Esophagus squamous epithelium (tissue), 5 donors: ENCODE measurements at places on chromosomes 3 and 15.

GRCh38 chr3:102660653-102661052 lies 225.8 kb downstream of the ZPLD1 start:
- no peak for DNase-seq

DNA sequence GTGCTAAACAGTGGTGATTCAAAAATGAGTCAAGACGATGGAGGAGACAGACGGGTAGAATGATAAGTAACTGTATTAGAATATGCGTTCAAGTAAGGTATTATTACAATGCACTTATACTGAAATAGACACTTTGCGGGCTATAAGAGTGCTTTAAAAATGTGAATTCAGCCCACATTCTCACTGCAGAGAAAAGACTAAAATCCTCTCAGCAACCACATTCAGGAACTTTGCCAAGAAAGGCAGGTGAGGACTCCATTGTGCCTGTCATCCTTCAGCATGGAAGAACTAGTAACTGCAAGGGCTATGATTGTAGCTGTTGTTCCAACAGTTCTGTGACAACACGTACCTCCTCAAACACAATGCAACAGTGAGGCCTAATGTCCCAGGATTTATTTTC lies 272.0 kb downstream of the RORA start:
- DNase-seq, result no peak

DNA sequence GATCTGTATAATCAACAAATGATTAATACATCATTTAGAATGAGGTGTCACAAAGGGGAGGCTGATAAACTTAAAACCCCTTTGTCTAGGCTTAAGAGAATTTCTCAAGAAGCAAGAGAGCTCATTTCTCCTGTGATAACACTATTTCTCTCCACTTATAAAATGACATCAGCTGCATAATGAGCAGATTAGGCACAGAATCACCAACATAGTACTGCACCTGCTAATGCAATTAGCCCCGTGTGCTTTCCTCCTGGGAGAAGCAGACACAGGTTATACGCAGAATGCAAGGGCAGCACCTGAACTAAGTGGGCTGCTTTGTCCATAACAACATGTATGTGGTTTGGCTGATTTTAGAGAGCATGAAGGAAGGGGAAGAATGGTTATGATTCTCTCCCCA lies 515.3 kb upstream of the CFAP20DC start:
- DNase-seq, result no peak

DNA sequence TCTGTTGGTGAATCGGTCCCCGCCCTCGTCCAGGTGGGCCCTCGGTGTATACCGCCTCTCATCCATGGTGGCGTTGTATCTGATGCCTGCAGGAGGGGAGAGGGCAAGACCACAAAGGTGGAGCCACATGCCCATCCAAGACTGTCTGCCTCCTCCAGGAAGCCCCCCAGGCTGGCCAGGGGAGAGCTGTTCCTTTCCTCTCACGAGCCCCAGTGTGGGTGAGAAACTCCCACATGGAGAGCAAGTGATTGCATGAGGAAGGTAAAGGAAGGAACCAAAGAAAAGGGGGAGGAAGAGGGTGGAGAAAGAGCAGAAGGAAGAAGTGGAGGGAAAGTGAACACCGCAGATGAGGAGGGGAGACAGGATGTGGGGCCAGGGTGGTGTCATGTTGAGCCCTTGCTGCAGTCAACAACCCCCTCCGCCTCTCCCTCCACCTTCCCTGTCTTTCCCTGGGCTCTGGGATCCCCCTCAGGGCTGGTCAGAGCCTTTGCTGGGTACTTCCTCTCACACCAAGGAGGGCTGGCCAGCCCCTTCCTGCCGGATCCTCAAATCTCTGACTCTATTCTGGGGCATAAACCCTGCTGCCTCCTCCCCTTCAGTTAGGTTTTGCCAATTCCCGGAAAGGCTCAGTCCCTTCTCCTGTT lies 49.3 kb downstream of the FEM1B start:
- DNase-seq, result no peak

- DNase-seq, result no peak
These were observed 92.6 kb downstream of the CHD2 start for GRCh38 chr15:92992720-92993119.

GRCh38 chr15:65414841-65415621 lies 7.7 kb downstream of the IGDCC4 start:
- DNase-seq, result no peak

DNA sequence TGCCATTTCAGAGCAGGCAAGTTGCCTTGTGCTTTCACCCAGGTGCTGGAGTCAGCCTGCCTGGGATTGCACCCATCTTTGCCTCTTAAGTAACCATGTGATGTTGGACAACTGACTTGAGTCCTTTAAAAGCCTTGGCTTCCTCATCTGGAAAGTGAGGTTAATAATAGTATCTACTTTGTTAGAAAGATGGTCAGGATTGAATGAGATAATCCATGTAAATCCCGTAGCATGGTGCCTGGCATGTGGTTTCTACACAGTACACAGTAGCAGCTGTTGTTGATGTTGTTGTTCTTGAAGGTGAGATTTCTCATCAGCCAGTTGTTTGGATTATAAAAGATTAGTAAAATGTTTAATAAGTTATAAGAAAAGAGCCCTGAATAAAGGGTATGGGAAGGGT lies 48.8 kb downstream of the PSMD6 start:
- no peak for DNase-seq

DNA sequence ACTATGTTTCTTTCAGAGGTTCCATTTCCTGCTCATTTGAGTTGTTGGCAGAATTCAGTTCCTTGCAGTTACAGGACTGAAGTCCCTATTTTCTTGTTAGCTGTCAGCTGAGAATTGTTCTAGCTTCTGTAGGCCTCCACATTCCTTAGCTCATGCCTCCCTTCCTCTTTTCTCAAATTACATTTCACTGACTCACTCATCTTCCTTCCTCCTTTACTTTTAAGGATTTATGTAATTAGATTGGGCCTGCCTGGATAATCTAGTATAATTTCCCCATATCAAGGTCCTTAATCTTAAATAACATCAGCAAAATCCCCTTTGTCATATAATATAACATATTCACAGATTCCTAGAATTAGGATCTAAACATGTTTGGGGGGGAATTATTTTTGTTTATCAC lies 40.6 kb upstream of the RBMS3 start:
- DNase-seq, result no peak

DNA sequence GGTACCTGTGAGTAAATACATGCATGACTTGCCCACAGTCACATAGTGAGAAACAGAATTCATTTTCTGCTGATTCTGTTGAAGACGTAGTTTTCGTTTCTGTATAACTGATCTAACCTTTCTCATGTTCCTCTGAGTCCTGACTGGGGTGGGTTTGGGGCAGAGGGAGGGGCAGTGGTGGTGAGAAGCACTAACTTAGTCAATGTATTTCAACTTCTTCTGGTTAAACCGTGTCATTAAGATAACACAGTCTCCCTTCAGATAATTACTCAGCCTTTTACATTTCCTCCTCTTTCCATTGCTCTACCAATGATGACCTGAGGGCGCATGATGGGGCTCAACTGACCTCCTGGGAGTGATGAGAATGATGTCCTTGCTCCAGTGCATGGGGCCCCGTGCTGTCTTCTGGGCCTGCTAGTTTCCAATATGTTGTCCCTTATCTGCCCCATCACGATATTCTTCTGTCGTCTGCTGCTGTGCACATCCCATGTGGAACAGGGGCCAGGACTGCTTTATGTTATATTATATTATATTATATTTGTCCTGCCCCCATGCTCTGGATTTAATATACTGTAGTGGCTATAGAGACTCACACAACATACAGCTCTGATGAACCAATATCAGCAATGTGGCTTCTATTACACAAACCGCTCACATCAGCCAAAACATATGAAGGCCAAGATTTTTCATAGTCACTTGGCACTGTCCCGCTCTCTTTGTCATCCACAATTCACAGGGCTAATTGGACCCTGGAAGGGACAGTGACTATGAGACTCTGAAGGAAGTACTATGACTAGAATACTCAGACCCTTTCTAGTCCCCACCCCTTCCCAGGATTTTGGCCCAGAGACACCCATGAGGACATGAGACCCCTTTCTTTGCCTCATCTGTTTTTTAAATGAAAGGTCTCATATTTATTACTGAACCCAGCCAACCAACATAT lies 407.1 kb upstream of the MCTP2 start:
- no peak for DNase-seq

- DNase-seq, result no peak
These were observed 26.3 kb downstream of the CDAN1 start for GRCh38 chr15:42710662-42711061.

GRCh38 chr3:171644681-171645080 lies 165.6 kb downstream of the PLD1 start:
- DNase-seq, result no peak

GRCh38 chr3:123652342-123652984 lies 67.6 kb upstream of the HACD2 start:
- DNase-seq, result no peak

DNA sequence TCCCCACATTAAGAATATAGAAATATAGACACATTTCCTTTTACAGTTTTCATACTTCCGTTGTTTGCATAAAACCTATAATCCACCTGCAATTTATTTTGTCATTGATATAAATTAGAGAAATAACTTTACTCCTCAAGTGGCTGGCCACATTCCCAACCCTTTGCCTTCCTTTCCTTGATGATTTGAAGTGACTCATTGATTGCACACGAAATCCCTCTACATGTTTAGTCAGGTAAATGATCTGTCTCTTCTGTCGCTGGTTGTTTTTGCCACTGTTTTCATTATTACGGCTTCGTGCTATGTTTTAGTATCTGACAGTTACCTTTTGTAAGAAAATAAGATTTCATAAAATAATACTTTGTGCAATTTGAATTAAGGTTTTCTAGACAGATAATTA lies 272.2 kb upstream of the NR2E3 start:
- no peak for DNase-seq

- DNase-seq, result no peak
These were observed 3.5 kb downstream of the CHRM5 start for GRCh38 chr15:33971811-33972210.

GRCh38 chr3:48419149-48419548 lies 10.7 kb downstream of the PLXNB1 start:
- no peak for DNase-seq

- DNase-seq, result no peak
These were observed 63.4 kb upstream of the VEPH1 start for GRCh38 chr3:157566596-157566995.

DNA sequence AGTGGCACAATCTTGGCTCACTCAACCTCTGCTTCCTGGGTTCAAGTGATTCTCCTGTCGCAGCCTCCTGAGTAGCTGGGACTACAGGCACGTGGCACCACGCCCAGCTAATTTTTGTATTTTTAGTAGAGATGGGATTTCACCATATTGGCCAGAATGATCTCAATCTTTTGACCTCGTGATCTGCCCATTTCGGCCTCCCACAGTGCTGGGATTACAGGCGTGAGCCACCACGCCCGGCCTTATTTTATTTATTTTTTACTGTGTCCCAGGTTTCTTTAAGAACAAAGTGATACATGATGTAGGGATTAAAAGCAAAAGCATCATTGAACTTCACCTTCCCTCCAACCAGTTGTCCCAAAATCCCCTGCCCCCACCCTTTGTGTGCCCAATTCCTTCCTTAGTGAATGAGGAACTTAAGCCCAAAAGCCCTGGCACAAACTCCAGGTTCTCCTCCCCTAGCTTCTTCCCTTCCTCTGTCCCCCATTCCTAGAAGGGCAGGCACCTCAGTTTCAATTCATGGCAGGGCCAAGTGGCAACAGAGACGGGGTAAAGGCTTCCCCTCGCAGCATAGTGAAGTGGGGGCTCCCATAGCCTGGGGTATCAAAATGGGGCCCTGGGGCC lies 23.7 kb upstream of the RPN1 start:
- no peak for DNase-seq

- no peak for DNase-seq
These were observed 90.3 kb downstream of the FMN1 start for GRCh38 chr15:33104212-33104611.

DNA sequence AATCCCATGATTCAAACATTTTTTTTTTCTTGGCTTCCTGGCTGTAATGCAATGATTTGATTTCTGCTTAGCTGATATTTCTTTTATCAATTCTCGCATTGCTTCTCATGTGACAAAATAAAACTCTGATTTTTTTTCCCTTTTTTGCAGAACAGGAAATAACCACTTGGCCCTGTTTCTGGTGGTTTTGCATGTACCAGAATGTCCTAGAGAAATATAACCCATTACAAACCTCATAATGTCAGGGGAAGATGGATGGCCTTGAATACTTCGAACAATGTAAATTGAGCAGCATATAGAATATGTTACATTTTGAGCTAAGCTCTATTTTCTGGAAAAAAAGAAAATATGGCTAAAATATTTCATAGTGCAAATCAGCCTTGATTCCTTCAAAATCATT lies 275.6 kb downstream of the RAP2B start:
- DNase-seq, result no peak

GRCh38 chr3:43175541-43175940 lies 69.7 kb upstream of the POMGNT2 start:
- DNase-seq, result no peak

DNA sequence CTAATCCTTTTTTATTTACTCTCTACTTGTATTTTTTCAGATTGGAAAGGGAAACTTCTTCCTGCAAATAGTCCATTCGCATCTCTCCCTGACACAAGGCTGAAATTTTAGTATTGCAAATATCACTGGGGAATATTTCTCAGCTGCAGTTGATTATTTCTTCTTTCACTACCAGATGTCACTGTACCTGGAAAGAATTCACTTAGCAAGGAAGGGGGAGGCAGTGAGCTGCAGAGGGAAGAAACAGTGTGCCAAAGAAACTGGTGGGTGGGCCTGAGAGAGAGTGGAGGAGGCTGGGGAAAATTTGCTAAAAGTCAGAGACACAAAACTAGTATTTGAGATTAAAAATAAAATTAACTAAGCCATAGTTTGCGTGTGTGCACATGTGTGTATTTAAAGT lies 142.3 kb upstream of the STT3B start:
- DNase-seq, result no peak

- DNase-seq, result no peak
These were observed 19.3 kb upstream of the NRROS start for GRCh38 chr3:196620161-196620604.

DNA sequence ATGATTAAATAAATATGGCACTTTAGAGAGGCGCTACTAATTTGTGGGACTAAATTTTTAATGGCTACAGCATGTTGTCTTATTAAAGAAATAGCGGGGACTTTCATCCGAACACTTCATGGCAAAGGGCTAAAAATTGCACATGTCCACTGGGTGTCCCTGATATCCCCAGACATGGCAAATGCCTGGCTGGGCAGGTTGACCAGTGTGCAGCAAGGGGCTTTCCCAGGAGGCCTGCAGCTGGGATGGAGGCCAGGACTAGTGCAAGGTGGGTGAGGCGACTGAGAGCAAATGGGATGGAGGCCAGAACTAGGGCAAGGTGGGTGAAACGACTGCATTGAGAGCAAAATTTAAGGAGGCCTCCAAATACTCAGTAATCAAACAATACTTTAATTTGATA lies 167.4 kb upstream of the SMAD3 start:
- no peak for DNase-seq

DNA sequence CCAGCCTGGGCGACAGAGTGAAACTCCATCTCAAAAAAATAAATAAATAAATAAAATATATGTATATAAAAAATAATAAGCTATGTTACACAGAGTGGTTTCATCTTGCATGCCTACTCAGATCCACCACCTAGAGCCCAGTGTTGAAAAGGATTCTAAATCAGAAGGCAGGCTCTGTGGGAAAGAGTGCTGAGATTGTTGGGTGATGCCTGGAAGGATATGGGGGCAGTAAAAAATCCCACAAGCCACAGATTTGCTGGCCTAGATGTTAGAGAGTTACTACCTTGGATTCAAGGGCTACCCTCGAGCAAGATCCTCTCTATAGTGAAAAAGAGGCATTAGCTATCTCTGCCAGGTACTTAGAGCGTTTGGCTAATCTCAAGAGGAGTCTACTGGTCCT lies 144.3 kb downstream of the STAC start:
- DNase-seq, result no peak

GRCh38 chr15:66761726-66762595 lies 59.9 kb downstream of the SMAD6 start:
- DNase-seq, result no peak
